Activated T-helper 1 cell treated with anti-CD3 and anti-CD28 coated beads, Interleukin-2, amount 50 U/mL, for 16 hours (primary cell): ENCODE measurements at places on chromosomes 4 and X.

GRCh38 chr4:95929448-95930064 lies 89.7 kb downstream of the PDHA2 start:
- no peak for DNase-seq

DNA sequence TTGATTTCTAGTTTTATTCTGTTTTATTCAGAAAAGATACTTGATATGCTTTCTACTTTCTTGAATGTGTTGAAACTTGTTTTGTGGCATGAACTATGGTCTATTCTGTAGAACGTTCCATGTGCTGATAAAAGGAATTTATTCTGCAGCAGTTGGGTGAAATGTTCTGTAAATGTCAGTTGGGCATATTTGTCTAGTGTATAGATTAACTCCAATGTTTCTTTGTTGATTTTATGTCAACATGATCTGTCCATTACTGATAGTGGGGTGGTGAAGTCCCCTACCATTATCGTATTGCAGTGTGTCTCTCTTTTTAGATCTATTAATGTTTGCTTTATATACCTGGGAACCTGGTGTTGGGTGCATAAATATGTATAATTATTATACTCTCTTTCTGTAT lies 55.5 kb downstream of the CEP135 start:
- DNase-seq, result no peak

GRCh38 chr4:16627999-16628398 lies 270.4 kb downstream of the LDB2 start:
- DNase-seq, result no peak

GRCh38 chr4:114615435-114615834 lies 16.8 kb downstream of the UGT8 start:
- no peak for DNase-seq

DNA sequence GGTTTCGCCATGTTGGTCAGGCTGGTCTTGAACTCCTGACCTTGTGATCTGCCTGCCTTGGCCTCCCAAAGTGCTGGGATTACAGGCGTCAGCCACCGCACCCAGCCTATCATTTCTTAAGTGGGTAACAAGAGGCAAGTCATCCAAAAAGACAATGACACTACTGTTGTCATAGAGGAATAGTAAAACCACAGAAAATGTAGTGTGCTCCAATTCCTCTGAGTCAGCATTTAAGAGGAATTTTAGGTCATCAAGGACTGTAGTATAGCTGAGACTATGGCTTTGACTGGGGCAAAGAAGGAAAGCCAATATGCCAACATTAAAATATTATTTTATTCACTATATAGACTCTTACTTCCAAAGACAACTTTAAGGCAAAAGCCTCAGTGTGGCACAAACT lies 48.4 kb downstream of the ATP8A1 start:
- no peak for DNase-seq

DNA sequence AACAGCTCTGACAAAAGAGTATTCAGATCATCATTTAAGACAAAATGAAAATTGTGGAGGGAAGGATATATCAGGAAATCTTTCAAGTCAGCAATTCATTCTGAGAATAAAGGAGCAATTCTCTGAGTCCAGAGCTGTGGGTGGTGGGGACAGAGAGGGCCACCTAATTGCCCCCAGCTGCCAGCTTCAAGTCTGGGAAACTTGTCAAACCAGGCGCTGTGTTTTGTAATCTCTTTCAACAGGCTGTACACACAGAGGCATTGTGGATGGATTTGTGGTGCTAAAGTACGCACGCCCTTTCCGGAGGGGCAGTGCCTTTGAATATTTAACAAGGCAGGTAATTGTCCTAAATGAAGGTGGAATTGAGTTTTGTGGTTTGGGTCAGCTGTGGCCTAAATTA lies 591.1 kb upstream of the BOD1L1 start:
- no peak for DNase-seq

GRCh38 chr4:174259580-174259979 lies 23.9 kb downstream of the FBXO8 start:
- no peak for DNase-seq

DNA sequence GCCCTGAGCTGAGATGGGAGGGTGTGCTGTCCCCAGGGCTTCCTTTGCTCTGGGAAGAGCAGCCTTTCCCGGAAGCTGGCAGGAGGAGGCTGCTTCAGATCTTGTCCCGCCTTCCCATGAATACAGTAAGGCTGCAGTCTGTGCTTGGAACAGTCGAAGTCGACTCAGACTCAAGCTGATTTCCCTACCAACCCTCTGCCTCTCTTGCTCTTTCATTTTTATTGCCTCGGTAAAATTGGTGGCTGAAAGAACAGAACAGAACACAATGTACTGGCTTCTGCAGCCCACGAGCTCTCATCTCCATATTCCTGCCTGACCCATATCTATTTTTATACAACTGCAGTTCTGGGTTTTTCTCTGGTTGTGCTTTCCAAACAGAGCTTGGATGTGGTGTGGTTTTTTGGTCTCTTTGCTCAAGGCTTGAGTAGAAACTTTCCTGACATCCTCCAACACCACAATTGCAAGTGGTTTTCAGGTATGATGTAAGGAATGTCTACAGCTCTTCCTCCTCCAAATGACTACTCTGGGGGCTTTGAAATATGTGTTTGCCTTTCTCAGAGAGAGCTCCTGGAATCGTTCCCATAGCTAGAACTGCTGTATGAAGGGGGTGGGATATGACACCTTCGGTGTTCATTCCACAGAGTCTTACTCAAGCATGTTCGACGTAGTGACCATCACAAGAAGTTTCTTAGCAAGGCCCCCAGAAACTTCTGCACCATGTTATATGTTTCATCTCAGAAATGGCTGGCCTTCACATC lies 61.3 kb downstream of the ENPP6 start:
- no peak for DNase-seq

- no peak for DNase-seq
Measured at GRCh38 chr4:1036095-1036494, 24.7 kb downstream of the FGFRL1 start.

DNA sequence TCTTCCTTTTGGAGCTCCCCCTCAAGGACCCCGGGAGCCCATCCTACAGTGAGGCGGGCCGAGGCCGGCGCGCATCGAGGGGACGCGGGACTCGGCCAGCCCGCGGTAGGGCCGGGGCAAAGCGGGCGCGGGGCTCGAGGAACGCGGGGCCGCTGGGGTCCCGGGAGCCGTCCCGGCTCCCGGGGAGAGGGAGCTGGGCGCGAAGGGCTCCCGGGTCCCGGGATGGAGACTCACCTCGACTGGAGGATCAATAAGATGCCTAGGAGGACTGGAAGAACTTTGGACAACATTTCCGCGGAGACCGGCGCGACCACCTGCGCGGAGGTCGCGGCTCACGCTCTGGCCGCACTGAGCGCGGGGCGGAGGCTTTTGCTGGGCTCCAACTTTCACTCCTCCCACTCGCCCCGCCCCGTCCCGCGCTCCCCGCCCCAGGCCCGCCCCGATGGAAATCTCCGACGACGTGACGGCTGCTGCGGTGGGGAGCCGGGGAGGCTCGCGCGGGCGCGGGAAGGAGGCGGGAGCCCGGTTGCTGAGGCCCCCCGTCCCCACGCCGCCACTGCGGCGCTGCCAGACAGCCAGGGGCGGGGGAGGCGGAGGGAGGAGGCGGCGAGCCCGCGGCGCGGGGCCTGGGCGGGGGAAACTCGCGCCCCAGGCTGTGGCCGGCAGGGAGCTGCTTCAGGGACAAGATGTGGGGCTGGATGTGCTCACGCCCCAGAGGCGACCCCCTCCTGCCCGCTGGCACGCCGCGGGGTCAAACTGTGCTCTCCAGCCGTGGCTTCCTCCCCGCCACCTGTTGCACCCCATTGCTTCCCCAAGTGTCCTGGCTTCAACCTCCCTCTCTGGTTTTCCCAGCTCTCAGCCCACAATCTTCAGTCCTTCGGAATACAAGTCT lies at the start of gene GABRE:
GABRE (minus strand) TSS at position 341 of the 892 bp plus-strand sequence; CDS start at position 290, 51 bp downstream.
- no peak for DNase-seq

DNA sequence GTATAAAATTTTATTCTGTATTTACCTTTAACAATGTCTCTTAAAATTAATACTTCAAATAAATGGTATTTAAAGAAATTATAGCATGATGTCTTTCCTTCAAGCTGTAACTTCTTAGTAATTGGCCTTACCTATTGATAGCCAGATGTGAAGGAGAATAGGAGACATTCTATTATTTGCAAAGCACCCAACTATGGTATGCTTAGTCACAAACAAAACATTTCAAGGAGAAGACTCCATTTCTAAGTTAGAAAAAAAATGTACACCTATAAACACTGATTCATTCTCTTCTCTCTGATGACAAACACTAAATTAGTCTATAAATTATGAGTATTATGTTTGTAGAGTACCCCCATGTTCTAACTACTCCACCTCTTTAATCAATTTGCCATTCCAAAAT lies 66.4 kb downstream of the NKX6-1 start:
- no peak for DNase-seq

DNA sequence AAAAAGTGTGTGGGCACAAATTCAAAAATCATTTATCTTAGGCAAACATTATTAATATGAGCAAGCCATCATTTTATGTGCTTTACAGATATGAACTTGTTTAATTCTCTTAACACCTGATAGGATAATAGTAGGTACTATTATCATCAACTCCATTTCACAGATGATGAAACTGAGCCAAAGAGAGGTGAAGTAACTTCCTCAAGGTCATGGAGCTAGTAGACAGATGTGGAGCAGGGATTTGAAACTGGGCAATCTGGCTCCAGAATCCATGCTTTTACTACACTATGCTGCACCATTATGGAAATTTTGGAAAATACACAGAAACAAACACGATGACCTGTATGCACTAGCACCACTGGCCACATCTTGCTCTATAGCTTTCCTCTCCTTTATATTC lies 1.0 kb upstream of the PIN4 start:
- DNase-seq, result no peak

DNA sequence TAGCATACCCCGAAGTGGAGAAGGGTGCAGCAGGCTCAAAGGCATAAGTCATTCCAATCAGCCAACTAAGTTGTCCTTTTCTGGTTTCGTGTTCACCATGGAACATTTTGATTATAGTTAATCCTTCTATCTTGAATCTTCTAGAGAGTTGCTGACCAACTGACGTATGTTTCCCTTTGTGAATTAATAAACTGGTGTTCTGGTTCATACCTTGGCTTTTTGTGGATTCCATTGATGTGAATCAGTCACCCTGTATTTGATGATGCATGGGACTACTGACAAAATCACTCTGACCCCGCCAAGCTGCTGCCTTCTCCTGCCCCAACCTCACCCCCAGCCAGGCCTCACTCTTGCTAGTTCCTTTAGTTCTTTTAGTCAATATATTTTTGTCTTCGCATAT lies 32.7 kb downstream of the F9 start:
- no peak for DNase-seq

DNA sequence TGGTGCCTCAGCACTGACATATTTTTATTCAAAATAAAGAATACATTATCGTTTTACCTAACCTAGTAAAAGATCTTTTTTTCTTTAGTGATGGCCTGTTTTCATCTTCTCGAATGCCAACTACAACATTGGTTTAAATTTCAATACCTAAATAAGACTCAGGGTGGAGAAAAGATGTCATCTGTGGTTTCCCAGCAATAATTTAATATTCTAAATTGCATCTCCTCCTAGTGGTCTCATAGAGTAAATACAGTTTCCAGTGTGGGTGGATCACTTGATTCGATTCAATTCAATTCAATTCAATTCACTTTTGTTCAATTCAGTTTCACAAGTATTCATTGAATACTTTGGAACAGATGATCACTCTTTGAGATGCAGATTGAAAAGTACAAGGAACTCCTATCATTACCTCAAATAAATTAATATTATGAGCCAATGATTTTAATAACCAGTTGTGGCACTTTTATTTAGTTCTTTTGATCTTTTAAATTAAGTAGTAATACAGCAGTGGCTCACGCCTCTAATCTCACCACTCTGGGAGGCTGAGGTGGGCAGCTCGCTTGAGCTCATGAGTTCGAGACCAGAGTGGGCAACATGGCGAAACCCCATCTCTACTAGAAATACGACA lies 427.2 kb downstream of the FAT4 start:
- no peak for DNase-seq

- no peak for DNase-seq
Measured at GRCh38 chr4:31126881-31127398, 406.8 kb downstream of the PCDH7 start.

- DNase-seq, result no peak
Measured at GRCh38 chr4:150297861-150298474, 219.7 kb downstream of the DCLK2 start.

DNA sequence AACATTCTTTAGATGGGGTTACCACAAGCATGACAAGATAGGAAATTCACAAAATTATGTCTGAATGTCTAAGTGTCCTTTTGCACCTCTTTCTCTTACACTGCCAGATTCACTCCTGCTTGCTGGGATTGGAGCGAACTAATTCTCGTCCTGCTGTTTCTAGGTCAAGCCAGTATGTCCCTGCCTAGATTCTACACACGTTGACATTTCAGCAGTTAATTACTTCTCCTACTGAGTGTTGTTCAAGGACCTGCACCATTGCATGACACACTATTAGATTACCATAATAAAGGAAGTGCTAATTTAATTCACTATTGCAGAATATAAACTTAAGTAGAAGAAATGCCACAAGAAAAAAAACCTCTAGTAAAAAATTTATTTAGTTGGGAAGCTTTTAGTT lies 1911.7 kb downstream of the PCDH7 start:
- no peak for DNase-seq

GRCh38 chrX:33434256-33435092 lies 223.1 kb upstream of the DMD start:
- no peak for DNase-seq

DNA sequence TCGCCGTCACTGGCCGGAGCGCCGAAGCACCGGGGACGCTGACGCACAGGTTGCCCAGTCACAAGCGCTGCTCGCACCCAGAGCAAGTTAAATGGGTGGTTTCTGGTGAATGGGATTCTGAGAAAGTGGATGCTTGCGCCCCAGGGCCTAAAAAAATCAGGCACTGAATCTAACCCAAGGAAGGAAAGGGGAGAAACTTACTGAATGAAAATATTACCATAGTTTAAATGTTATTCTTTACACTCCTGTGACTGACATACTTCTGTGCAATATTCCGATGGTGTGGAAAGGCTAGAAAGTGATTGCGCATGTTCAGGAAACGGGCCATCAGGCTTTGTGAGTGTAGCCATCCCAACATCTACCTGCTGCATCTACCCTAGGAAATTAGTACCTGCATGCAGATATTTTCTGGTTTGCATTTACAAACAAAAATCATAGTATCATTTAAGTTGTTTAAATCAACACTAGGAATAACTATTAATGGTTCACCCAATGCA lies 838 bp upstream of the ABCG2 start:
- DNase-seq, result no peak

DNA sequence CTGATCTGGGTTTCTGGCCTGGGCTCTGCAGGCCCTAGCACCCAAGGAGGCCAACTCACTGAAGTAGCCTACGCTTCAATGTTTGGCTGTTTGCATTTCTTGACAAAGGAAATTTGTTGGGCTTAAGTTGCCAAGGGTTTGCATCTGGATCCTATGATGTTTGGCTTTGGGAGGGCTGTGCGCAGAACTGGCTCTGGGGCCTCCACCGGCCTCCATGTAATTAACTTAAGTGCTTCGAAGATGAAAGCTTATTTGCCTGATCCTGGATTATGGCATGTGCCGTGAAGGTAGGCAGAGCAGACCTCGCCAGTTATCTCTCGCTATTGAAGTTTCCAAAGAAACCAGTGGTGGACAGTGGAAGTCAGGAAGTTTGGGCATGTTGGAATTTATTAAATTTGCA lies 124.3 kb upstream of the STX18 start:
- no peak for DNase-seq

GRCh38 chr4:10354225-10354624 lies 103.0 kb downstream of the ZNF518B start:
- DNase-seq, result no peak
